ENCODE measurements at places on chromosomes 2 and 18.

- no peak for DNase-seq
These were observed 1.6 kb downstream of the GALNT13 start for GRCh38 chr2:153873052-153874048.

GRCh38 chr18:41643427-41643826, 311.6 kb upstream of the PIK3C3 start:
- DNase-seq: no peak

- no peak for DNase-seq
These were observed 910.4 kb upstream of the GYPC start for GRCh38 chr2:125745514-125745913.

DNA sequence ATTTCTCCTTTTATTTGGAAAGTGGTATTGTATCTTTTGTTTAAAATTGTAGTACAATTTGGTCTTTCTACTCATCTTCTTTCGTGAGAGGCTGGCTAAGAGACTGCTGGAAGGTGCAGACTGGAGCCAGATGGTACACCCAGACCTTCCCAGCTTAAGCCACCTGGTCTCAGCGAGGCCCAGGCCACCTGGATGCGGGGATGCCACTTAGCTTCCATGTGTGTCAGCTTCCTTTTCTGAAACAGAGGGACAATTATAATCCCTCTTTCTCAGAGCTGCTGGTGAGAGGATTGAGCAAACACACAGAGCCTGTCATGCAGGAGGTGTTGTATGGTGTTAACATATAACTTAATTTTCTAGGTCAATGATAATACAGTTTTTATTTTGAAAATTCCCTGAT, 17.4 kb downstream of the FARP2 start:
- no peak for DNase-seq

DNA sequence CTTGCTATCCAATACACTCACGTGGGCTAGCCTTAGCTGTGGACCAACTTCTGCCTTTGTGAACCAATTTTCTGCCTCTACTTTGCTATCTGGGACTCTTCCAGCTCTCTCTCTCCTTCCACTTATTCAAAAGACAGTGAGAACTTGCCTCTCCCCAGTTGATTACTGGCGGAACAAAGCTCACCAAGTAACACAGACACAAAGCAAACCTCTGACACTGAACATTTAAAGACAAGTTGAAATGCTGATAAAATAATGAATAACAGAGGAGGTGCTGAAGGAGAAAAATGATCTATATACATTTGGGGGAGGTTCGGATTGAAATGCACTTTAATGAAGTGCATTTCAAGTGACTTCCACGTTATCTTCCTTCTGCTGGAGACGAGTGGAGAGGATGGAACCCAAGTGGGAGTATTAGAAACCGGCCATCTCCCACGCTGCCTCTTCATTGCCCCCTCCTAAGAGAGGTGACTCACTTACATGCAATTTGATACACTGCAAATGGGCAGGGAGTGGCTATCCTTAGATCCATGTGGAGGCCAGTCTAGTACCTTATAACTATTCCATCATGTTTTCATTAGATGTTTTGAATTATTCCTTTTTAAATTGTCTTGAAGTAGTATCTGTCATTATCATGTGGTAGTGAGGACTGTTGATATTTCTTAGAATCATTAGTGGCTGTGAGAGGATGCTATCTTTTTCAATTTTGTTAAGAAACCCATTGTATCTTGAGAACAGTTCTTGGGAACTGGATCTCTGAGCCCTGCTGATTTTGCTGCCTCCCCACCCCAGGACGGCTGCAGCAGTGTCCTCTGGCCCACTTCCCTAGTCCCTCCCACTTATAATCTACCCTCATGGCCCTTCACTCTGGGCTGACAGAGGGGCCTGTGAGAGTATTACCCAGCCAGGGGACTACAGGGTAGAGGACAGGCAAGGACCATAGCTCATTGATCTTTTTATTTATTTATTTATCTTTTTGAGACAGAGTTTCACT, 6.0 kb upstream of the GLI2 start:
- no peak for DNase-seq

DNA sequence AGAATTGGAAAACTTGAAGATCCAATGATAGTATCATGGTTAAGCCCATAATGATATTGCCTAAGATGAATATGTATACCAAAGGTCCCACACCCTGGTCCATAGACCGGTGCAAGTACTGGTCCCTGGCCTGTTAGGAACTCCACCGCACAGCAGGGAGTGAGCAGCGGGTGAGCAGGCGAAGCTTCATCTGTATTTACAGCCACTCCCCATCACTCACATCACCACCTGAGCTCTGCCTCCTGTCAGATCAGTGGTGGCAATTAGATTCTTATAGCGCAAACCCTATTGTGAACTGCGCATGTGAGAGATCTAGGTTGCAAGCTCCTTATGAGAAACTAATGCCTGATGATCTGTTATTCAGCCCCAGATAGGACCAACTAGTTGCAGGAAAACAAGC, 402.4 kb downstream of the EPHA4 start:
- DNase-seq: no peak

DNA sequence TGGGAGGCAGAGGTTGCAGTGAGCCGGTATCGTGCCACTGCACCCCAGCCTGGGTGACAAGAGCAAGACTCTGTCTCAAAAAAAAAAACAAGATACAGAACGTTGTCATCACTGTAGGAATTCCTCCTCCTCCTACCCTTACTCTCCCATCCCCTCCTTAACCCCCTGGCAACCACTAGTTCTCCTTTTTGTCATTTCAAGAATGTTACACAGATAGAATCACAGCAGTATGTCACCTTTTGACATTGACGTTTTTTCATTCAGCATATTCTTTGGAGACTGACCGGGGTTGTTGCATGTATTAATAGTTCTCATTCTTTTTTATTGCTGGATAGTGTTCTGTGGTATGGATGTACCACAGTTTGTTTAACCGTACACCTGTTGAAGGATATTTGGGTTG, 32.4 kb downstream of the TTLL4 start:
- DNase-seq: no peak

All from DMS79 treated with DMSO at 0.1 percent for 48 hours (cell line).